ENCODE measurements at places on chromosomes 3 and 15.

DNA sequence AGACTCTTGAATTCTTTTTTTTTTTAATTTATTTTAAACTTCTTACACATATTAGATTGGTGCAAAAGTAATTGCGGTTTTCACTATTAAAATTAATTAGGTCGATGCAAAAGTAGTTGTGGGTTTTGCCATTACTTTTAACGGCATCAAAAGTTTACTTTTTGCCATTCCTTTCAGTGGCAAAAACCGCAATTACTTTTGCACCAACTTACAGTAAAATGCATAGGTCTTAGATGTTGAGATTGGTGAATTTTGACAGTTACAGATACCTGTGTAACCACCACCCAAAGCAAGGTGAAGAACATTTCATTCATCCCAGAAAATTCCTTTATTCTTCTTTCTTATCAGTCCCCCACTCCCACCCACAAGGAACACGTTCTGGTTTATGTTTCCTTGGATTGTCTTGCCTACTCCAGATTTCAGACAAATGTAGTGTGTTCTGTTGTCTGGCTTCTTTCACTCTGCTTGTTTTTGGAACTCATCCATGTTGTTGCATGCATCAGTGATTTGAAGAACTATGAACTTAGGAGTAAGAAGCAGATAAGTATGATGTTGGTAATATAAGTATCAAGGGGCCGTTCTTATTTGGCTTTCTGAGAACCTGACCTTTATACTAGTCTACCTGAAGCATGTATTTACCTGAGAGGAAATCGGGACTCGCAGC lies 198.4 kb upstream of the UBE2E1 start:
- no peak for DNase-seq

DNA sequence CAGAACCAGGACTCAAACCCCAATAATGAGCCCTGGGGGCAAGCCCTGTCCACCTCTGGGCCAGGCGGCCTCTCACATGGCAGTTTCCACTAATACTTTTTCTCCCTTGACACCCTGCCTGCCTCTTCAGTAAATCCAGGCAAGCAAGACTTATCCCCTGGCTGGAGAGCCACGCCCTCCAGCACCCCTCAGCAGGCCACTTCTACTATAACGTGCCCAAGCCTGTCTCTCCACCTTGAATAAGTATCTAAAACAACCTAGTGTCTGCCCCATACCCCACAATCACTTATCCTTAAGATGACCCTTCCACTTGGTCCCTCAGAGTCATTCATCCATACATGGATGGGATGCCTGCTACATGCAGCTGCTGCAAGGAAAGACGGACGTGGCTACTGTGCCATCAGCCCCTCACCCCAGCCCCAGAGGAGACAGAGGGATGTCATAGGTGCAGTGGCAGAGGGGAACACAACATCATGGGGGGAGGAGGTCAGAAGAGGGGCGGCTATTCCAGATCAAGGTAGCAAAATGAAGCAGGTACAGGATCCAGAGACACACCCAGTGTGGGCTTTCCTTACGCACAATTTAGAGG lies 63.4 kb downstream of the LRIG1 start:
- DNase-seq, result no peak

- DNase-seq, result peak; percentile 75
Observed at GRCh38 chr3:195119461-195120266, 151.3 kb downstream of the XXYLT1 start.

GRCh38 chr3:40800343-40800742 lies 275.6 kb downstream of the ZNF621 start:
- DNase-seq, result peak; percentile 71

GRCh38 chr15:57165992-57166391 lies 210.3 kb upstream of the CGNL1 start:
- DNase-seq, result no peak

DNA sequence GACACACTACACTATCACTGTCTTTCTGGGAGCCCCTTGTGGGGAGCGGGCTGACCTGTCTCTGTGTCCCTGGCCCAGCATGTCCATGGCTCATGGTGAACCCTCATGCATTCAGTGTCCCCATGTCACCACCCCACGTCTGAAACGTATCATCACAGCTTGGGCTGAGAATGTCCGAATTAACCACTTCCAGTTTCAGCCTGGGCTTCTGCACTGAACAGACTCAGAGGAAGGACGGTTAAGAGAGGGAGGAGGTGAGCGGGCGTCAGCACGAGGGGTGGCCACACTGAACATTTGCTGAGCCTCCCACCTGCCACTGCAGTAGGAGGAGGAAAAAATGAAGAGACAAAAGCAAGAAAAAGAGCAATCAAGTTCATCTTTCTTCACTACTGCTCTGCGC lies 30.5 kb downstream of the ATP2B2 start:
- DNase-seq, result no peak

- DNase-seq, result no peak
Observed at GRCh38 chr15:37112971-37113670, 12.8 kb upstream of the MEIS2 start.

- peak; percentile 44 for DNase-seq
Observed at GRCh38 chr3:16203671-16204629, 29.5 kb downstream of the GALNT15 start.

- no peak for DNase-seq
Observed at GRCh38 chr3:78741066-78741645, 1026.6 kb downstream of the ROBO1 start.

DNA sequence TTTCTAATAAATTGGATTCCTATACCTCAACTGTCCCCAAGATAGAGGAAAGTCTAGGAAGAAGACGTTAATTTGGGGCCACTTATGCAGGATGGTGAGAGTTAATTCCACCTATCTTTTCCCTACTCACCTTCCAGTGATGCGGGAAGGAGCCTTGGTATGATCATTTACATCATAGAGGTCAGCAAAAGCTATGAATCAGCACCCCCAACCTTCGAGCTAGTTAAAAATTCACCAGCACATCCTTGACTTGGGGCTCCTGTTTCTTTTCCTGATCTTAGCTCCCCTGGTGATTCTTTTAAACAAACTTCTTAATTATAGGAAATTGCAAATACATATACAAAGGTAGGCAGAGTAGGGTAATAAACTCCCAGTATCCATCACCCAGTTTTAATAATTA lies 366.6 kb downstream of the SOX2 start:
- no peak for DNase-seq

GRCh38 chr3:181712553-181713279 lies 991 bp downstream of the SOX2 start:
- no peak for DNase-seq

DNA sequence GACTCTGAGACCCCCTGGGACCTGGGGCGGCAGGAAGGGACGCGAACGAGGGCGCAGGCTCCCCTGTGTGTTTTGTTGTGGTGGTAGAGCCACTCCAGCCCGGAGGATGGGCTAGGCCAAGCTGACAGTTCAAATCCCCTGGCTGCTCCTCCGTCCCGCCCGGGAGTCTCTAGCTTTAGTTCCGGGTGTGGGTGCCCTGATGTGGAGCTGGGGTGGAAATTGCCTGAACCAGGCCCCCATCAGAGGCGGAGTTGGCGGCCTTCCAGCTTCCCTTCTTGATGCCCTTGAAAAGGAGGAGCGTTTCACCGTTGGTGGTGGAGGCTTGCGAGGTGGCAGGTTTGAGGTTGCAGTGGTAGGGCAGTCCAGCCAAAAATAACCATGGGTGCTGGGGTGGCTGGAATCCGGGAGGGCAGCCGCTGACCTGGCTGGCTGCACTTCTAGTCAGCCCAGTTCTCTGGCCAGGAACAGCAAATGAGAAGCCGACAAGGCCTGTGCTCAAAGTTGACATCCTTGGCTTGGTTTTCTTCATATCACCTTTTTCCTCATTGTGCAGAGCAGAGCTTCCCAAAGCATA lies 817 bp downstream of the CLK3 start:
- peak; percentile 55 for DNase-seq

GRCh38 chr3:45590256-45590655 lies 4.3 kb upstream of the LIMD1 start:
- DNase-seq, result no peak

Measured in PC-9 (cell line).